Activated naive CD4-positive, alpha-beta T cell treated with Interleukin-2 at 50 U/mL for 16 hours (primary cell): ENCODE measurements at places on chromosomes 12 and 14.

DNA sequence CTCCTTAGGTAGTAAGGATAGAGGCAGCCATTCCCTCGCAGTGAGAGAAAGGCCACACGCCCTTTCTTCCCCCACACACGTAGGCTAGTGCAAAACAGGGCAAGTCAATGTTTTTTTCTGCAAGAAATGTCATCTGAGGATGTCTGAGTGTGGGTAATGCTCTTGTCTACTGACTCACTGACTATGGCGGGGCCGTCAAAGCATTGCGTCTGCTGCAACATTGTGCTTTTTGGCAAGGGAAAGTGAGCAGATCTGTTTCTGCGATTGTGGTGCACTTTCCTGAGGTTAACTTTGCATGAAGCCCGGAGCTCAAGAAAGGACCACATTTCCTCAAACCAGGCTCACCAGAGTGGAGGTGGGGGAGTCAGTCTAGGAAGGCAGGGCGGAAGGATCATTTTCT, 181.6 kb upstream of the GZMB start:
- no peak for DNase-seq

GRCh38 chr14:88983755-88984154, 159.3 kb downstream of the TTC8 start:
- DNase-seq: no peak

DNA sequence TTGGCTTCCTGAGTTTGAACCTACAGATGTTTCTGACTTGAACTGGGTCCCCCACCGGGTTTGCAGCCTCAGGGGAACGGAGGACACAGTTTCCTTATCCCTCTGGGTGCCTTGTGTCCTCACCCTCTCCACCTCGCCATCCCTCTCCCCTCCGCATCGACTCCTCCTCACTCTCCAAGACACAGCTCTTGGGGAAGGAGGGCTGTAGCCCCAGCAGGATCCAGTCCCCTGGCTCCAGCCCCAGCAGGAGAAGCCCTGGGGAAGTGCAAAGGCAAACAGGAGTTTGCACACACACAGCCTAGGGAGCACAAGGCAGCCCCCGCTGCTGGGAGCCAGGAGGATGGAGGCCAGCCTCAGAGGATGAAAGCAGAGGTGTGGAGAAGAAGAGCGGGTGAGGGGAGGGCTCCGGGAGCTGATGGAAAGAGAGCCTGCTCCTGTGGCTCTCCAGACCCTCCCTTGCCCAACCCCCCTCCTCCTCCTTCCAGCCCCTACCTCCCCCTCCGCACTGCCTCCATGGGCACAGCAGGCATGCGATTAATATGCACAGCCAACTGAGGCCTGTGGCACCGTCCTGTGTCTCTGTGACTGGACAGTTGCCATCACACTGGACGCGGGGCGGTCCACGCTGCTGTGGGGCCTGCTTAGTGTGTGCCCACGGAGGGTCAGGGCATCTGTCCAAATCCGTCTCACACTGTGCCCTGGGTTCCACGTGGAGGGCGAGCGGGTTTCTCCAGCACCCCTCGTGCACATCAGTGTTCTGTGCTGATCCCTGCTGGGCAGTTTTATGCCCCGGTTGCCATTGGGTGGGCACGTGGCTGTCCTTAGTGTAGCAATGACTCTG, 193.7 kb upstream of the DIO3 start:
- DNase-seq: no peak

- peak; percentile 23 for DNase-seq
Observed at GRCh38 chr14:104689881-104690711, 678 bp downstream of the INF2 start.

- DNase-seq: no peak
Observed at GRCh38 chr14:89650077-89650978, 233.3 kb upstream of the FOXN3 start.

DNA sequence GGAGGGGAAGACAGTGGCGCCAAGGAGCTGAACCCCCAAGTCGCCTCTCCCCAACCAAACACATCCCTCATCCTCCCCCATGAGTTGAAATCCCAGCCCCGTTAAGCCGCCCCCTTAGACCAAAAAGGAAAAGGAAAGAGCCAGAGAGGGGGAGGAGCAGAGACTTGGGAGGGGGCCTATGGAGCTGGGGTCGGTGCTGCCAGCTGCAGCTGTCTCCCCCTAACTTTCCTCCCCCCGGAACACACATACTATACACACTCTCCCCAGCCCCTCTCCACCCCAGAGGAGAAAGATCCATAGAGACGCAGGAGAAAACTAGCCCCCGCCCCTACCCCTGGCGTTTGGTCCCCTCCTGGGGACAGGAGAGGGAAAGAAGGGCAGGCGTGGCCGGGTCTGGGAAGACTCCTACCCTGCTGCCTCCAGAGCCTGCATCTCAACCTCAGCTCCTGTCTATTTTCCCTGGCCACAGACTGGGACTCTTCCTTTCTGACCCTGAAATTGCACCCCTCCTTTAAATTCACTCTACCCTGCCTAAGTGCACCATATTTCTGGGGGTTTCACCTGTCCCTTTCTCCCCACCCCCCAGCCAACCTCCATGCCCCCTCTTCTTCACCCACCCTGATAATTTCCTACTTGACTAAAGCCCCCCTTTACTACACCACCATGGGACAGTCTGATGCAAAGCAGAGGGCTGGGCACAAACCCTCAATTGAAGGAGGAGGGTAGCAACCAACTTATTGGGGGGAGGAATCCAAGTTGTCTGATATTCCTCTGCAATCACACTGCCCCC, 1.7 kb upstream of the HOXC9 start:
- no peak for DNase-seq

GRCh38 chr12:96398424-96399119, 1.7 kb downstream of the CDK17 start:
- no peak for DNase-seq

GRCh38 chr12:63862187-63862968, 17.9 kb downstream of the SRGAP1 start:
- DNase-seq: no peak

DNA sequence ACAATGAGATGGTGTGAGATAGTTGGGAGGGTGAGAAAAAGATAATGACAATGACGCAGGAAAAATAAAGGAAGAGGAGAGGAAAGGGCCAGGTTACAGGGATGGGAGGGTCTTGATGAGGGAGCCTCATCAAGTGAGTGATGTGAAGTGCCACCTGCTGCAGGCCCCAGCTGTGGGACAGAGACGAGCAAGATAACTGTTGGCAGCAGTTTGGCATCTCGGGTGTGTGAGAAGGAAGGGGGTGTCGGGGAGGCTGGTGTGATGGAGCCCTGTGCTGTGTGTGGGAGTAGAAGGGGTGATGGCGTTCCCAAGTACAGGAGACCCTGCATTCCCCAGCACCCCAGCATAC, 11.4 kb upstream of the TAC3 start:
- peak; percentile 13 for DNase-seq

GRCh38 chr14:100369019-100369418, 45.9 kb downstream of the SLC25A47 start:
- DNase-seq: no peak

DNA sequence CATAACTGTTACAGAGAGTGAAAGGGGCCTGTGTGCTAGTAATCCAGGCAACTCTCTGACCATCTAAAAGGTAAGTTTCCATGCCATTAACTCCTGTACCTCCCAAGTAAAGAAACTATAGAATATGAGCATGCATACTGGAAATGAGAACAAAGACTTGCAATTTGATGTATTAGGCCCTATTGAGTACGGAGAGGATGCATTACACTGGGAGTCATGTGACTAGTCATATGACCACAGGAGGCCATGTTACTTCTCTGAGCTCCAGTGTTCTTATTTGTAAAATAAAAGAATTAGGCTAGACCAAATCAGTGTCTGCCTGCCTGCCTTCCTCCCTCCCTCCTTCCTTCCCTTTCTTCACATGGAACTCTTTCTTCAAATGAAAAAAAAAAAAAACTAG, 440.1 kb upstream of the CCDC196 start:
- no peak for DNase-seq

DNA sequence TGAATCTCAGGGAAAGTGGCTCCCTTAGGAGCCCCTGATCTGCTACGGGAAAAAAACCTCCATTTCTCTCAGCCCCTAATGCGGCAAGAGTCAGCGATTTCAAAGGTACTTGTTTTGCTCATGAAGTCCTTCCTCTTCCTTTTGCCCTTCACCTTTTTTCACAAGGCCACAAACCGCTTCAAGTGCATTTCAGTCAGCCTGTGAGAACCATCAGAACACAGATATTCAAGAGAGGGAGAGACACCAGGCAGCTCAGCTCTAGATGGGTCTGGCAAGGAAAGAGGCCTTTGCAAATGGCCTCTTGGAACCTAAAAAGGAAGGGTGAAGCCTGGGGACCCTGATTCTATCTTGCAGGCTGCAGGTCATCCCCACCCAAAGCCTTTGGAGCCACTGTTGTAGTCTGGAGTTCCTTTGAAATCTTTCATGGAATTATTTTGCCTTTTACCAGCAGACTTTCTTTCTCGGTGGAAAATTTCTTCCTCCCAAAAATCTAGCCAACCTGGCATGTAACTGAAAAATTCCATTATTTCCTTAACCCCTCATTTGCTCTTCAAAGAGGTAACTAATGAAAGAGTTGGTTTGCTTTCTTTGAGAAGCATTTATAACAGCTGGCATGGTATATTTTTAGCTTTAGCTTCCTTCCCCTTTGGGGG, 145.0 kb downstream of the SAMD4A start:
- DNase-seq: no peak
